ENCODE measurements at places on chromosomes 16 and 17.

DNA sequence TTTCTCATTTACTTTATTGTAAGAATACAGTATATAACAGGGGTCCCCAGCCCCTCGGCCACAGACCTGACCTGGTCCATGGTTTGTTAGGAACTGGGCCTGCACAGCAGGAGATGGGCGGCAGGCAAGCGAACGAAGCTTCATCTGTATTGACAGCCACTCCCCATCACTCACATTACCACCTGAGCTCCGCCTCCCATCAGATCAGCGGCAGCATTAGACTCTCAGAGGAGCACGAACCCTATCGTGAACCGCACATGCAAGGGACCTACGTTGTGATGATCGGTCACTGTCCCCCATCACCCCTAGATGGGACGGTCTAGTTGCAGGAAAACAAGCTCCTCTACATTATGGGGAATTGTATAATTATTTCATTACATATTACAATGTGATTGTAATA lies 410.6 kb downstream of the SLC39A11 start:
- DNase-seq: no peak

GRCh38 chr16:68943961-68944360 lies 100.6 kb downstream of the TANGO6 start:
- no peak for DNase-seq

DNA sequence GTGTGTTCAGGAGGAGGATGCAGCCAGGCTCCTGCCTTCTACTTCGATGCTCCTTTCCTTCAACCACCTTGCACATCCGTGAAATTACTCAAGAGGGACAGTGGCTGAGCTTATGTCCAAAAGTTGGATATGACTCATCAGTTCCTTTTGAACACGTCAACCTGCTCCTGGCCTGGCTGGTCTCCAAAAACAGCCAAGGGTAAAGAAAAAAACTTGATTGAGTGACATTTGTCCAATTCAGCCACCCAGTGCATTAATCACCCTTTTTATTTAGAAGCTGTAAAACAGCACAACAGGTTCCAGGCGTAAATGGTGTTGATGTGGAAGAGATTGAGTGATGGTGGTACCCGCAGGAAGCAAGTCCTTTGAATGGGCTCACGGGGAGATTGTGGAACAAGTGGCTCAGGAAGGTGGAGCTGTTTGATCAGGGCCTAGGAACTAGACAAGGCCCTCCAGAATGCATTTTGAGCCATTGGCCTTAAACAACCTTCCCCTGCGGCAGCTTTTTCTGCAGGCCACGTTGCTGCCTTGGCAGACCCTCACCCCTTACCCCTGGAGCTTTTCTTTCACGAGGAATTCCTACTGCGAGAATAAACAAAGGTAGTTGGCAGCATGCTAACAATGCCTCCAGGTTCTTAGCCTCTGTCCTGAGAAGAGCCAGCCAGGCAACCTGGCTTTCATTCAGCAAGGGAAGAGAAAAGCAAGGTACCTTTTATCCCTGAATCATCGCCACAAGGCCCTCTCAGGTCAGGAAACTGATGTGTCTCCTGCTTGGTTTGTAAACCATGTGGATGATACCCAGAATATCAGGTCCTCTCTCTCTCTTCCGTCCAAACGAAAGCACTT lies 173.3 kb upstream of the CACNG5 start:
- no peak for DNase-seq

DNA sequence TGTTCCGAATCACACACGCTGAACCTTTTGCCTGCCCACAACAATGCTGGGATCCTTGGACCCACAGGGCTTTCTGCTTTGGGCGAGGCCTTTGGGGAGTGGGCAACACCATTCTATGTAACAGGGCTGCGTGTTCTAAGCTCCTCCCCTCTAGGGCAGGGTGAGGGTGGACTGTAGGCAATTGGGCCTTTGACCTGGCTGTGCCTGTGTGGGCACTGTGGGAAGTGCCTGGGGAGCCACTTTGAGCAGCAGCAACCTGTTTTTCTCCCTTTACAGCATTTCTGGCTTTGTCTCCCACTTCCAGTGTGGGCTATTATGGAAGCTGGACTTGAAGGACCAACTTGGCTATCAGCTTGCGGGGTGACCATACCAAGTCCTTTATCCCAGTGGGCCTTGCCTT lies 128.9 kb upstream of the WSCD1 start:
- no peak for DNase-seq

DNA sequence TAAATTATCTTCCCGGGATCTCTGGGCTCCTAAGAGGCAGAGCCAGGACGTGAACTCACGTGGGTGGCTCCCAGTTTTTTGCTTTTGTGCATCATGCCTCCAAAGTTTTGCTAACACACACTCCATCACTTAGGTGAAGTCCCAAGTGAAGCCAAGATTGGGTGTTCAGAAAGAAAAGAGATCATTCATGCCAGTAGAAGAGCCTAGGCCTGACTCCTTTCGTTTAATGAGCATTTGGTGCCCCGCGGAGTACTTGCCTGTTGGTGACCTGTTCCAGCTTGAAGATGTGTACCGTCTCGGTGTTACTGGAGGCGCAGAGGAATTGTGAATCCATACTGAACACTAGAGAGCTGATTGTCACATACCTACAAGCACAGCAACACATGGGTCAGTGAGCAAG lies 24.1 kb downstream of the WIPI1 start:
- DNase-seq: no peak

DNA sequence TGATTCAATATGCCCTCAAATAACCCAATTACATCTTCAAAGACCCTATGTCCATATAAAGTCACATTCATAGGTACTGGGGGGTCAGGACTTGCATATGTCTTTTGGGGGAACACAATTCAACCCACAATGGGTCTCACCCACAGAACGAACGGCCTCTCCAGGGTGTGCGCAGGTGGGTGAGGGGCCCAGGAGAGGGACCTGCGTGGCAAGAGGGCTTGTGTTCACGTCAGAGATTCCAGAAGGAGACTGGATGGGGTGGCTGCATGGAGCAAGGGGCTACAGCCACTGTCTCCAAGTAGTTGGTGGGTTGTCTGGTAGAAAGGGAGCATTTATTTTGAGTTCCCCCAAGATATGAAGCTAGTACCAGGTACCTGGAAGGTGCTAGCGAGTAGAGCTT lies 212.2 kb downstream of the SEC14L1 start:
- no peak for DNase-seq

- no peak for DNase-seq
These were observed 12.8 kb downstream of the ITGAE start for GRCh38 chr17:3788200-3788599.

GRCh38 chr17:63550817-63551639 lies 751 bp downstream of the DCAF7 start:
- DNase-seq: no peak

- DNase-seq: no peak
These were observed 35.8 kb downstream of the CACNG3 start for GRCh38 chr16:24291932-24292331.

DNA sequence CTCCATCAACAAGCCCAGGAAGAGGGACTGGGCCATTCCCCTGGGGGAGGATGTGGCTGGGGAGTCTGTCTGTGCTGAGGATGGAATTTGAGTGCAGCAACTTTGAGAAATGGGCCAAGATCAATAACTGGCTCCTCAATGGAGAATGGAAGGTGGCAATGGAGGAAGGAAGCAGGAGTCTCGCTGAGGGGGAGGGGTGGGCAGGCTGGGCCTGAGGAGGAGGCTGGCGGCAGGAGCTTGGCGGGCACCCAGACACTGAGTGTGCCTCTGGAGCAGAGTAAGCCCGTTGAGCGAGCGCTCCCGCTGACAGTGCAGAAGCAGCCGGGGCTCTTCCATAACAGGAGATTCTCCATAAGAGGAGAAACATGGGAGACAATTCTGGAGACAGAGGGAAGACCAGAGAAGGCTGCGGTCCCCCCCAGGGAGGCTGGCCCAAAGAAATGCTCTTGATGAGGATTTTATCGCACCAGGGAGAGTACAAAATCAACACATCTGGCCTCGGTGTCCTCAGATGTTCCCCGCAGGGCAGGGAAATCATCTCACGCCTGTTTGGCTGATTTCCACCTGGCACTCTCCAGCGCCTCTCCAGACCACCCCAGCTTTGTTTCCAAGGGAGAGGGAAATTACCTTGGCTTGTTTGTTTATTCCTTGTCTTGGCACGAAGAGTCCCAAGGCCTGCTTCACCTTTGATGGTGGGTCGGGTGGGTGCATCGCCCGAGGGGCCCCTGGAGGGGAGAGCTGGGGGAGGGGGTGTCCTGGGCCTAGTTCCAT lies 2.8 kb upstream of the MMP15 start:
- DNase-seq: no peak

GRCh38 chr16:86490859-86491639 lies 19.3 kb upstream of the FOXF1 start:
- DNase-seq: no peak

All from stimulated activated CD4-positive, alpha-beta T cell treated with anti-CD3 and anti-CD28 coated beads, TNF-alpha, amount 100 ng/mL, for 4 hours (primary cell).